ENCODE measurements at places on chromosomes 4 and X.

GRCh38 chrX:103215425-103215991 is 600 bp downstream of the BEX4 start:
- no peak for DNase-seq

- DNase-seq = no peak
Observed at GRCh38 chrX:30762755-30763154, 109.5 kb downstream of the GK start.

- no peak for DNase-seq
Observed at GRCh38 chrX:39953879-39954278, 143.9 kb downstream of the BCOR start.

DNA sequence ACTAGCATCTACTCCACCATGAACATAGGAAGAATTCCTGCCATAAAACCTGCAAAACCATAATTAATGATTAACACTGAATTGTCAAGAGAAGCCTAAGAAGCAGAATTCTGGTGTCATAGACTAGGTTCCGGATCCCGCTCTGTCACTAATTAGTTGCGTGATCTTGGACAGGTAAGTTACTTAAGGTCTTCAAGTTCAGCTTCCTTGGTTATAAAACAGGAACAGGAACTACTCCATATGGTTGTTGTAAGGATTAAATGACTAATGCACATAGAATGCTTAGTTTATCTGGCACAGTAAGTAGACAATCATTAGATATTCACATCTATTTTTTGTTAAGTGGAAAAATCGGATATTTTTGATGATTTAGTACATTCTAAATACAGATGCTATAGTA is 14.3 kb downstream of the G3BP2 start:
- no peak for DNase-seq

DNA sequence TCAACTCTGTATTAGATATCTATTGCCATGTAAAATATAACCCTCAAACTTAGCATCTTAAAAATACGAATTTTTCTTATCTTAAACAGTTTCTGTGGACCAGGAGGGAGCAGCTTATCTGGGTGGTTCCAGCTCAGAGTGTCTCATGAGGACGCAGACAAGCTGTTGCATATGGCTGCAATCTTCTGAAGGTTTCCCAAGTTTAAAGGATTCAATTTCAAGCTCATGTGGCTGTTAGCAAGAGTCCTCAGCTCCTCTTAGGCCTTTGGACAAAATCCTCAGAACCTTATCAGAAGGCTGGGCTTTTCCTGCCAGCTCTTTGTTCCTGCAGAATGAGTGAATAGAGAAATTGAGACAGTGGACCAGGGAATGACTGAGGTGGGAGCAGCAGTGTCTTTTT is 2.8 kb upstream of the CTSO start:
- DNase-seq = no peak

DNA sequence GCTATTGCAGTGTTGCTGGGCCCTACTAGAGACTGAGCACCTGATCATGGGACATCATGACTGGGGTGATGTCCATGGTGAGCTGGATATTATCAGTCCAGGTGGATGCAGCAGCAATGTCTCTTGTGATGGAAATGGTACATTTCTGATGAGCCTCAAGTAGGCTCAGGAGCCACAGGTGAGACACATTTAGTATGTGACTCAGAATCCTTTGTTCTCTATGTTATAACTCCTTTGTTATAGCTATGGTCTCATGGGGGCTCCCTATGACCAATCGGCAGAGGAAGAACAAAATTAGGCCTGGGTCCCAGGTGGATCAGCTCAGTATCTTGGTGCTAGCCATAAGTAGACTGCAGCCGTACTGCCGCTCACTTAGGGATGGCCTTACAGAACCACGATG is 107.9 kb upstream of the FAT1 start:
- DNase-seq = no peak

GRCh38 chr4:161343569-161343950 is 820.2 kb downstream of the FSTL5 start:
- no peak for DNase-seq

- no peak for DNase-seq
Observed at GRCh38 chr4:149353241-149353640, 462.4 kb downstream of the IQCM start.

GRCh38 chr4:100489305-100489704 is 28.5 kb downstream of the EMCN start:
- no peak for DNase-seq

DNA sequence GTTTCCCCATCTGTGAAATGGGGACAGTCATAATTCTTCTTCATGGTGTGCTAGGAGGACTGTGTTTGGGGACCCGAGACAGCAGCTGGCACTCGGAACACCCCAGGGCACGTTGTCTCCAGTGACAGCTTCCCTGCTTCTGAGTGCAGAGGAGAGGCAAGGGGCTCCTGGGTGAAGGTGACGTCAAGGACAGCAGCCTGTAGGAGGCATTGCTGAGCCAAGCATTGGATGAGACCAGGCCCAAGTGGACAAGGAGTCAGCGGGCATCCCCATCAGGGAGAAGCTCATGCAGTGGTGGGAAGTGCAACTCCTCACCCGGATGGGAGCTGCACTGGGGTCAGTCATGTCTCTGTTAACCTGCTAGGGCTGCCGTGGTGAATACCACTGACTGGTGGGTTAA is 46.1 kb downstream of the EVC start:
- DNase-seq = no peak

- DNase-seq = peak; percentile 47
Observed at GRCh38 chr4:6264225-6264540, 5.5 kb upstream of the WFS1 start.

- DNase-seq = no peak
Observed at GRCh38 chr4:148057984-148058859, 326.3 kb downstream of the ARHGAP10 start.

DNA sequence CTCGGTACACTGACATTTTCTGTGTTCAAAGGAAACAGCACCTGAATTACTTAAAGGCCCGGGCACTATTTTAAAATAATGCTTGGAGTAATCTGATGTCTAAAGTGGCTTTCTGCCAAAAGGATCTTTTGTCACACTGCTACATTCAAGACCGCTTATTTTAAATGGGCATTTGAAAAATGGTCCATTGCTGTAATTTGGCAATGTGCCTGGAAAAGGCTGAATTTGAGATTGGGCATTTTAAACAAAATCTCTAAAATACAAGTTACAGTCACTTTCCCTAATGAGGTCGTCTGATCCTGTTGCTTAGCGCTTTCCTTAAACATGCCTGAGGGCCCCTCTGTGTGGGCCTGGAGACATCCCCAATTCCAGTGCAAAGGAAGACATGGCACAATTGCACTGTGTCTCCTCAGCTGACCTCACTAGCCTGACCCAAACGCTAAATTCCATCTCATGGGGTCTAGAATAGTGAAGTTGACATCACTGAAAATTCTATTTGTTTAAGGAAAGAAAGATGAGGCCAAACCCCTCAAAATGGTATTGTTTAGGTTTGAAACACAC is 214.2 kb downstream of the GPC3 start:
- DNase-seq = no peak

GRCh38 chr4:94372991-94373390 is 30.4 kb upstream of the HPGDS start:
- DNase-seq = no peak

GRCh38 chr4:36966756-36967460 is 277.6 kb upstream of the NWD2 start:
- no peak for DNase-seq

DNA sequence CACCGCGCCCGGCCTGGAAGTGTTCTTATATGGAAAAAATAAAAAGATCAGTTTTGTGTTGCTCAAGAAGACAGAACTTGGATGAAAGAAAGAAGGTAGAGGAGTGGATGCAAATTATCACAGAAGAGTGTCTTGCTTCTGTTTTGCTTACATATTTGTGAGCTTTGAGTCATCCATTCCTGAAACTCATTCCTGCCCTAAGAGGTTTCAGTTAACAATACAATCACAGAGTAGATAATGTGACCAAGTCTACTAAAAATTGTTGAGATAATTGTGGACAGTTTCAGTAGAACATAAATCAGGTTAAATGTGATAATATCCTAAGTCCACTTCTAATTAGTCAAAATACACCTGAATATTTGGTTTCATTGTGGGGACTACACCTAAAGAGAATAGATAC is 26.4 kb upstream of the LRCH2 start:
- no peak for DNase-seq

- DNase-seq = peak; percentile 34
Observed at GRCh38 chr4:183362916-183363542, 40.8 kb upstream of the CLDN24 start.

- DNase-seq = no peak
Observed at GRCh38 chr4:149493492-149493891, 322.2 kb downstream of the IQCM start.

DNA sequence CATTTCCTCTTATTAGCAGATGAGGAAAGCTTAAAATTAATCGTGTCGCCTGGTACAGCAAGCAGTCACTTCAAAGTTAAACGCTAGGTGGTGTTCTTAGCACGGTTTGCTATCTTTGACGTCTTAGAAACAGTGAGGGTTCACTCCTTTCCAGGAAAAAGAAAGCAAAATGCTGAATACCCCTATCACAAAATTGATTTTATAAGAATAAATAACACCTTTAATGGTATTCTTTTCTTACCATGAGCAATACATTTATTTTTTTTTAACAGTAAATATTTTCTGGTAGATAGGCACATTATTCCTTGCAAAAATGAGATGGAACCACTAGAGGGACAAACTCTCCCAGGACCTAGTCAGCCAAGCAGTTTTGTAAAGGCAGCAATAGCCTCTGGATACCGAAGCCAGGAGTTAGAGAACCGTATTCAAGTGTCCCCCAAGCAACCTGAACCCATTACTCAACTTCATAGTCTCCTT is 153.9 kb downstream of the KDR start:
- peak; percentile 72 for DNase-seq

DNA sequence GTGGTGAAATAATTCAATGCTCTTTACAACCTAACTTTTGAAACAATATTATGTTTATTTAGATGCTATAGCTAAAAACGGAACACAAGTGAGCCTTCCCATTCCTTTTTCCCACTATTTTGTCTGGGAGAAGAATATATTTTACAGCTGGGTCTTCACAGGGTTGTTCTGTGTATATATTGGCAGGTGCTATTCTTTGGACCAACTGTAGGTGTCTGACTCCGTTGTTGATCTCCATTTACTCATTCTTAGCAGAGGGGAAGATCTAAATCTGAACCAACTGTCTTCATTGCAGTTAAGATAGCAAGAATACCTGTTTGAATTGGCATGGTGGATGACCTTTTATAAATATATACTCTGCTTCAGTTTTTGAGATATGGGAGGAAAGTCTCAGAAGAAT is 257.4 kb downstream of the CFAP299 start:
- DNase-seq = peak; percentile 22

GRCh38 chr4:83810428-83810827 is 274.5 kb downstream of the GPAT3 start:
- DNase-seq = peak; percentile 14

DNA sequence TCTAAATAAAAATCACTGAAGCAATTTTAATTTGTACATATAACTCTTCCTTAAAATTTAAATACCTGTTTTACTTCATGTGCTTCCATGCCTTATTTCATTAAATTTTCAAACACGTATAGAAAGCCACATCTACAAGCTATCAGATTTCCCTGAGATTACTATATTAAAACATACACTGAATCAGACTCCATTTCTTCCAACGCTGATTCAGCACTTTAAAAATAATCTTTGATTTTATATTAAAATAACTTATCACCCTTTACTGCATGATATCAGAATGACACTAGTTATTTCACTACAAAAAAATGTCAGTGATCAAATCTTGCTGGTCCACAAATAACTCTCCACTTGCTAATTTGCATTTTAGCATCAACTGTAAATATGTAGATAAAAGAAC is 550.8 kb downstream of the IL1RAPL1 start:
- no peak for DNase-seq

DNA sequence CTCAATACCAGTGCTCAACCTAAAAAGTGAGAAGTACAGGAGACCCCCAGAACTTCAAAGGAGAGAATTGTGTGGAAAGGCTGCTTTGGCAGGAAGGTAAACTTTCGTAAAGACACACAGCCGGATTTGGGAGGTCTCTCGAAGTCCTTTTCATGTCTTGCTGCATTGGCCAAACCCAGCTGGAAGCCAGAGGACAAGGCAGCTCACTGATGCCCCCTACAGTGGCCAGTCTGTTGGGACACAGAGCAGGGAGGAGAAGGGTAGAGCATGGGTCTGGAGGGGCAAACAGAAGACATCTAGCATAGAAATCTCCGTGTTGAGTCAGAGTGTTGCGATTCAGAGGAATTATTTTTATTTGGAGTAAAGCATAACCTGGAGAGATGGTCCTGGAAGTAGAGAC is 198.9 kb downstream of the ANK2 start:
- DNase-seq = no peak

GRCh38 chrX:146581981-146582712 is 227.4 kb upstream of the CXorf51B start:
- DNase-seq = no peak

DNA sequence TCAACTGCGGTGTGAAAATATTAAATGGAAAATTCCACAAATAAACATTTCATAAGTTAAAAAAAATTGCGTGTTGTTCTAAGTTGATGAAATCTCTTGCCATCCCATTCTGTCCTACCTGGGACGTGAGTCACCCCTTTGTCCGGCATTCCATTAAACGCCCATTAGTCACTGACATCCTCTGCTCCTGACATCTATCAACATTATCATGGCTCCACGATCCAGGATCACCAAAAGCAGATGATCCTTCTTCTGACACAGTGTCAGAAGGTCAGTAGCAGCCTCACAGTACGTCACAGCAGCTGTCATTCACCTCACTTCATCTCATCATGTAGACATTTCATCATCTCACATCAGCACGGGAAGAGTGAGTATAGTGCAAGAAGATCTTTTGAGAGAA is 125.7 kb downstream of the ZNF827 start:
- no peak for DNase-seq

- no peak for DNase-seq
Observed at GRCh38 chr4:69714086-69714485, 46.3 kb downstream of the SULT1B1 start.

- no peak for DNase-seq
Observed at GRCh38 chr4:76801621-76802235, 96.2 kb downstream of the SOWAHB start.

DNA sequence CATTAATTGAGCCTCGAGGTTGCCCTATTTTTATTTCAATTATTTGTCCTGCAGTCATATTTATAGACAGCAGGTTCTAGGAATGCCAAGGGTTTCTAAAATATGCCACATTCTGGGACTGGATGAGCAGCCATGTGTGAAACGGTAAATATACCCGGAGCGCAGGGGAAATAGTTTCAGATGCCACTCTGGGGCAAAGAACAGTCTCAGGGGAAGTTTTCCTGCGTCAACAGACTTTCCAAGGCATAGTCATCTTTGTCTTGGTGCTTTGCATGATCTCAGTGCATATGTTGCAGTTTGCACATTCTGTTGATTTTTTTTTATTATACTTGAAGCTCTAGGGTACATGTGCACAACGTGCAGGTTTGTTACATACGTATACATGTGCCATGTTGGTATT is 71.0 kb downstream of the GPAT3 start:
- DNase-seq = no peak

GRCh38 chr4:134320048-134320447 is 118.5 kb upstream of the PABPC4L start:
- peak; percentile 38 for DNase-seq

- DNase-seq = no peak
Observed at GRCh38 chrX:34764852-34765361, 107.8 kb upstream of the TMEM47 start.

GRCh38 chrX:24034485-24034884 is 7.5 kb upstream of the KLHL15 start:
- DNase-seq = no peak

GRCh38 chrX:57900975-57901374 is 9.3 kb downstream of the ZXDA start:
- no peak for DNase-seq

GRCh38 chr4:76533314-76533713 is 98.3 kb downstream of the SHROOM3 start:
- no peak for DNase-seq

- DNase-seq = peak; percentile 8
Observed at GRCh38 chr4:8439168-8439567, 1.4 kb downstream of the ACOX3 start.
